ENCODE measurements at places on chromosomes 5 and 9. TPM values are rescaled to one million over a fixed set of nuclear protein-coding genes. Genes with fewer than 3 reads are reported as not detected.

Gene LMX1B
- total RNA-seq: 0.55 TPM

- DNase-seq: no peak
These were observed 427.4 kb downstream of the CETN3 start for GRCh38 chr5:89981878-89982773.

- DNase-seq: no peak
These were observed 64.6 kb upstream of the RASGRF2 start for GRCh38 chr5:80895523-80895922.

DNA sequence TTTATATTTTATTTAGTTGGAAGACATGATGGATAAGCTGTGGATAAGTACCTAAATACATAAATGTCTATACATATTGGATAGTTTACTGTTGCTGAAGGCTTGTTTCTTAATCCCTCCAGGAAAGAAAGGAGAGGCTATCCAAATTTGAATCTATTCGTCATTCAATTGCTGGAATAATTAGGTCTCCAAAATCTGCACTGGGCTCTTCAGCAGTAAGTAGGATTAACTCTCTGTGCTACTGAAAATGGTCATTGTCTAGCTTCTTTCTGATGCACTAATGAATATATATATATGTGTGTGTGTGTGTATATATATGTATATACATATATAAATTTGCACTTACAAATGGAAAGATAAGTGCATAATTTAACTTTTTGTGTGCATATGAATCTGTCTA is 198.3 kb downstream of the FER start:
- DNase-seq: no peak

- DNase-seq: no peak
These were observed 789.3 kb downstream of the SEMA5A start for GRCh38 chr5:8756498-8757084.

Gene GMCL2
- not detected for total RNA-seq

DNA sequence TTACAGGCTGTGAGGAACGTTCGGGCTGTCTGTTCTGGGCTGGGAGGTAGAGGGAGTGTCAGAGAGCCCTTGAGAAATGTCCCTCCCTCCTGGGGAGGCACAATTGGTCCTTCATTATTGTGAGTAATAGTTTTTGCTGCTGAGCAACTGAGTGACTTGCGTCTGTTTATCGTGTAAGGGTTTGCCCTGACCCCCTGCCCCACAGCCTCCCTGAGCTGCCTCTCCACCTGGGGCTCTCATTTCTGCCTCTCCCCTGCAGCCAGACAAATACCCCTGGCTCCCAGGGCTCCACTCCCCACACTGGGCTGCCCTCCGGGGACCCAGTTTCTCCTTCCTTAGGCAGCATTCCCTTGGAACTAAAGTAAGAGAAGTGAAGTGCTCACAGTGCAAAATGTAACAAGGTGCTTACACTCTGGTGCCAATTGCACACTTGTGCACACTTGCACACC is 174.9 kb upstream of the MVB12B start:
- DNase-seq: no peak

All from heart right ventricle (tissue), 16 donors.